ENCODE measurements at places on chromosomes 12 and 14.

GRCh38 chr12:11763760-11764520 lies 114.5 kb downstream of the ETV6 start:
- no peak for DNase-seq

GRCh38 chr12:124411953-124412645 lies 117.2 kb downstream of the RFLNA start:
- no peak for DNase-seq

DNA sequence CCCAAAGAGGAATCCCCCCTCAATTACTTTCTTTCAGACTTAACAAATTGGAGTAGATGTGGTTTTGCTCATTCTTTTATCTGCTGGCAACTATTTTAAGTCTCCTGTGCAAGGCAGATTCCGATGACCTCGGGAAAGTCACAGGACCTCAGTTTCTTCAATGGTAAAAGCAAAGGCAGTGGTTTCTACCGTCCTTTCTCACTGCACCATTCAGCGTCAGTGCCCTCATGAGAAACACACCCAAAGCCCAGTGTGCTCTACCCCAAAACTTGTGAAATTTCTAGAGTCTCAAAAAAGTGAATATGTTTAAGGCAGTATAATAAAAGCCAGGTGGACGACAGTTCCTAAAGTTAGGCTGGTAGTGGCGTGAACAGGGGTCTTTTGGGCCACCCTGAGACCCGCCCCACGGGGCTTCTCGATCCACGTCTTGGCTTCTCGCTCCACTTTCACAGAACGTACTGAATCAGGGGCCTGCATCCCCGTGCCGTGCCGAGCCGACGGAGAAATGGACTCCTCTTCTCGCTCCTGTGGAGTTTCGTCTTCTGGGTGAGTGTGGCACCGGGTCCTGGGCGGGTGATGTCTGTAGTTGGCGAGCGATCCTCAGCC lies 1.3 kb upstream of the ARHGAP5 start:
- DNase-seq, result no peak

- peak; percentile 15 for DNase-seq
Measured at GRCh38 chr12:88063375-88063774, 34.2 kb upstream of the C12orf50 start.

- no peak for DNase-seq
Measured at GRCh38 chr12:22787557-22787956, 162.6 kb downstream of the ETNK1 start.

DNA sequence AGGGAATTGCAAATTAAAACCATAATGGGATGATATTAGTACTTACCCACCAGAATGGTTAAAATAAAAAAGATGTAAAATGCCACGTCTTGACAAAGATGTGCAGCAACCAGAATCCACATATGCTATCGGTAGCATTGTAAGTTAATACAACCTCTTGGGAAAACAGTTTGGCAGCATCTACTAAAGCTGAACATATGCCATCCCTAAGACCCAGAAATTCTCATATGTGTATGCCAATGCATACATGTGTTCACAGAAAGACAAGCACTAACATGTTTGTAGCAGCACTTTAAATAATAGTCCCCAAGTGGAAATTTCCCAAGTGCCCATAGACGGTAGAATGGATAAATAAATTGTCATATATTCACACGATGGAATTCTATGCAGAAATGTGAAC lies 28.3 kb upstream of the SLC5A8 start:
- no peak for DNase-seq

DNA sequence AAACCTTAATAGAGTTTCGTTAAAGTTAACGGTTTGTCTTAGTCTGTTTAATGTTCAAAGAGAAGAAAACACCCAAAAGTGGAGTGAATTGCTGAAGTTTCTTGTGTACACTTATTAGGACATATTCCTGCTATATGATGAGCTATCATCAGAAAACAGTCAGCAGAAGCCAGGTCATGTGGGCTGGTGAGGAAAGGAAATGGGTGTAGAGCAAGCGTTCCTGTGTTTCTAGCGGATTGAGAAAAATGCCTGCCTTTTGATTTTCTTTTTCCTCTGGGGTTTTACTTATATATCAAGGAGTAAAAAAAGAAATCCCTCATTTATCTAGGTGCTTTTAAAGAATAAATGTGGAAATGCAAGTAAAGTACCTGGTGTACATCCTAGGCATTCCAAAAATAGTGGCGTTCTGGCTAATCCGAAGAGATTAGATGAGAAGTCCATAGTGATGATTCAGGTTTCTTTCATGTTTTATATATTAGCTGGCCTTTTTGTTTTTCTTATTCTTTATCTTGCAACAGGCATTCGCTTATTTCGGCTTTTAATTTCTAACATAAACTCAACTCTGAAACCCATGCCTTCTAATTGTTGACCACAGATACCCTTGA lies 50.7 kb downstream of the FLRT2 start:
- no peak for DNase-seq

DNA sequence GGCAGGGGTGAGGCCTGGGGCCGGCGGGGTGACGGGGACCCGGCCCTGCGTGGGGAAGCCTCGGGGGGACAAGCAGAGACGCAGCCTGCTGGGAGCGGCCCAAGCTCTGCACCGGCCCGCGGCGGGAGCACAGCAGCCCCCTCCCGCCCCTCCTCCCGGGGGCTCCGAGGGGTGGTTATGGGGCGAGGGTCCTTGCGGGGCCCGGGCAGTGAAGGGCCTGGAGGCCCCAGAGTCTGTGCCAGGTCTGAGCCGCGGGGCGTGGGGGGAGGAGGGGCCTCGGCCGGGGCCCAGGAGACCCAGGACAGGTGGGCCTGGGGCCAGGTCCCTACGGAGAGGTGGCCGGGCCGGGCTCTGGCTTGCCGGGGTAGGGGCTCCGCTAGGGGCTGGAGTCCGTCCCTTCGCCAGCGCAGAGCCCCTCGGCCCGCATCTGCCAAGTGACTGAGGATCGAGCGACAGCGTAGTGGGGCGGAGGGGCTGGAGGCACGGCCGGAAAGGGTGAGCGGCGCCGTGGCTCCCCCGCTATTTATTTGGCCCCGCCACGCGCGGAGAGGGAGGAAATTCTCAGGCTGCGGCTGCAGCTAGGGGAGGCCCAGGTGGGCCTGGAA lies 495 bp downstream of the TMEM121 start:
- DNase-seq, result no peak

- no peak for DNase-seq
Measured at GRCh38 chr12:113115455-113116126, 20.0 kb downstream of the RASAL1 start.

DNA sequence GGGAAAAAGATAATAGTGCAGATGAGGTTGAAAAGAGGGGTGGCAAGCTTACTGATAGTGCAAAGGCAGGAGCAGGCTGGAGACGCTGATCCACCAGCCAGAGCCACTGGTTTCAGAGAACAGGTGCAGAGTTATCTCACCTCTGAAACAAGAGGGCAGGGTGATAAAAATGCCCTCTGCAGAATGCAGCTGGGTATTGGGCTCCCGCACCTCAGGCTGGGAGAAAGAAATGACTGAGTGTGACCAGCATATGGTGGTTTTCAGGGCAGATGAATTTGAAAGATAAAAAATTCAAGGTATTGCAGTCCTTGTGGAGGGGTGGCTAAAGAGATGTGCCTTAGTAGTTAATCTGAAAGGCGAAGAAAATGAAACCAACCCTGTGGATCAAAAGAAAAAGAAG lies 2.9 kb upstream of the TMEM30B start:
- DNase-seq, result no peak

DNA sequence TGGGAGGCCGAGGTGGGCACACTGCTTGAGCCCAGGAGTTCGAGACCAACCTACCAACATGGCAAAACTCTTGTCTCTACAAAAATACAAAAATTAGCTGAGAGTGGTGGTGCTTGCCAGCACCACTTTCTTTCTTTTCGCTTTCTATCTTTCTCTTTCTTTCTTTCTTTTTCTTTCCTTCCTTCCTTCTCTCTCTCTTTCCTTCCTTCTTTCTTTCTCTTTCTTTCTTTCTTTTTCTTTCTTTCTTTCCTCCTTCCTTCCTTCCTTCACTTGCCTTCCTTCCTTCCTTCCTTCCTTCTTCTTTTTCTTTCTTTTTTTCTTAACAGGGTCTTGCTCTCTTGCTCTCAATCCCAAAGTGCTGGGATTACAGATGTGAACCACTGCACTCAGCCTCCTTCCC lies 66.8 kb downstream of the HSD17B6 start:
- DNase-seq, result no peak

DNA sequence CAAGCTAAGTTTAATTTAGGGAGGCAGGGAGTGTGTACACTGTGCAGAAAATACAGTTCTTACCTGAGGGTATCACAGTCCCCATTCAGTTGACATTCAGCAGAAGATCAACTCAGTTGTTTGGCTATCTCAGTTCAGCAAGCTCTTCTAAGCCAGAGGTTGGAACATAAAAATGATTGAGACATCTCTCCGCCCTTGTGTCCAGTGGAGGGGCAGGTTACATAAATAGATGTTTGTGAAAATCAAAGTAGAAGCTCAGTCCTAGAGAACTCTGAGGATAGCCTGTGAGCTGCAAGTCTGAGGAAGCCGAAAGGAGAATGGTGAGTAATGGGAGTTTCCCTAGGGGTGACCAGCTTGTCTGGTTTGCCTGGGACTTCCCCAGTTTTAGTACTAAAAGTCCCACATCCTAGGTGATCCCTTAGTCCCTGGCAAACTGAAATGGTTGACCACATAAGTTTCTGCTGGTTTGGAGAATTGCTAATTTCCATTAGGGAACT lies 251.4 kb upstream of the ATP2B1 start:
- DNase-seq, result no peak

- DNase-seq, result no peak
Measured at GRCh38 chr12:23648546-23648945, 300.9 kb downstream of the SOX5 start.

GRCh38 chr14:102916347-102917055 lies 6.0 kb upstream of the AMN start:
- no peak for DNase-seq

DNA sequence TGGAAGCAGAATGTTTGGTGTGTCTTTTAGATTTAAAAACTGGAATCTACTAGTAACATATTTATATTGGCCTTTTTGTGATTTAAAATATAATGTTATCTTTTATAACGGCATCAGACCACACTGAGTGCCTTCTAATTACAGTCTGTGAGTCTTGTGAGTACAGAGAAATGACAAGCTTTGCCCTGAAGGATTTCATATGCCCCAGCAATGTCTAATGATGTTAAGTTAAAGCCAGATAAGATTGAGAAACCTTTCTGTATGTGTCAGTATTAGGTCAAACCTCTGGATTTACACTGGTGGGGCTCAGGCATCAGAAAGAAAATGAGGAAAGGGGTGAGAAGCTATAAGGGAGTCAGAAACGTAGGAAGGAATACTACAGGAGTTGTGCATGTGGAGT lies 25.2 kb downstream of the PLEKHA5 start:
- DNase-seq, result no peak

GRCh38 chr12:54924972-54925707 lies 59.4 kb downstream of the TESPA1 start:
- no peak for DNase-seq

DNA sequence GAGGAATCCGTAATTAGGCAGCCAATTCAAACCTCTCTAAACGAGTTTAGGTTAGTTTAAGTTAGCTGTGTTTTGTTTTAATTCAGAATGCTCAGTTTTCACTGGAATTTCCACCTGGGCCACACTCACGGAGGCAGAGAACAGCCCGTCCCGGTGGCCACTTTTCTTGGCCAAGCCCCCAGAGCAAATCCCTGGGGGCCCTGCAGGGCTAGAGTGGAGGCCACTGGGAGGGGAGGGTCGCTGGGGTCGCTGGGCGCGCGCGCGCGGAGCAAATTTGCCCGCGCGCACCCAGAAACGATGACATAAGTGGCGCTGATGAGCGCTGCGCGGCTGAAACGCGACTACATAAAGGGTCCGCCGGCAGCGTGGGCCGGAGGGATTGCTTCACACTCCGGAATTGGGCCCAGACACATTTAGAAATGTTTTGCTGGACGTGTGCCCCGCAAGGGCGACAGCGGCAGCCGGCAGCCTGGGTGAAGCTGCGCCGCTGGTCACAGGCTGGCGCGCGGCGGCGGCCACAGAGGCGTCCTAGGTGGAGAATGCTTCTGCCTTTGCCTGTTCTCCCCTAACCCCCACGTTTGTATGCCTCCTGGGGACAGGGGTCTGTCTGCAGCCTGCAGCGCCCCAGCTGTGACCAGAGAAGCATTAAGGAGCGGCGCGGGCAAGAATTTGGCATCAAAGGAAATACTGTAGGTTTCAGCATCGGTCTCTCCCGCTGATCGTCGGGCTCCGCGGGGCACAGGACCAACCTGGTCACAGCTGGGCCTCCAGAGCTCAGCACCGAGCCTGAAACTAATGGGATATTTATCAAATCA lies 37.9 kb upstream of the TBX5 start:
- DNase-seq, result no peak

GRCh38 chr12:130480887-130481286 lies 143.2 kb downstream of the PIWIL1 start:
- no peak for DNase-seq

DNA sequence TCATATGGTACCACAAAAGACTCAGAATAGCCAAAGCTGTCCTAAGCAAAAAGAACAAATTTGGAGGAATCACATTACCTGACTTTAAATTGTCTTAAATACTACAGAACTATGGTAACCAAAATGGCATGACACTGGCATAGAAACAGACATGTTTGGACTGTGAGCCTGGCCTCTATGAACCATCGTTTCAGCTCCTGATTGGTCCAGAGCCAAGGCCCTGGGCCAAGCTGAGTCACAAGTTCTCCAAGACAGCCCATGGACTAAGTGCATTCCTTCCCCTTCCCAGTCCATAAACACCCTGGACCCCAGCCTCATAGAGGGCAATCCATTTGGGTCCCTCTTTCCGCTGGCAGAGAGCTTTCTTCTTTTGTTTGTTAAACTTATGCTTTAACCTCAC lies 12.1 kb upstream of the PRR4 start:
- no peak for DNase-seq

GRCh38 chr14:74660167-74660566 lies 48.1 kb upstream of the LTBP2 start:
- DNase-seq, result no peak

DNA sequence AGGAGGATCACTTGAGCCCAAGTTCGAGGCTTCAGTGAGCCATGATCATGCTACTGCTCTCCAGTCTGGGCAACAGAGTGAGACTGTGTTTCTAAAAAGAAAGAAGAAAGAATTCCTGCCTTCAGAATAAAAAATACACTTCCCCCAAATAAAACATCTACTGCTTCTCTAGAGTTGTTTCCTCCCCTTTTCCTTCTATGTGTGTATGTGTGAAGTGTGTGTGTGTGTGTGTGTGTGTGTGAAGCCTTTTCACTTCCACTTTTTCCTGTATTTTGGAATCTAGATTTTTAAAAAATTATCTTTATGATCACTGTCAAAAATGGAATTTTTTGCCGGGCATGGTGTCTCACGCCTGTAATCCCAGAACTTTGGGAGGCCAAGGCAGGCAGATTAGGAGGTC lies 12.6 kb upstream of the SNX6 start:
- DNase-seq, result no peak

- DNase-seq, result no peak
Measured at GRCh38 chr14:87049950-87050349, 943.0 kb downstream of the GALC start.
